HuH-7.5 (cell line): ENCODE measurements at places on chromosomes 1 and 21.

- DNase-seq, result no peak
Measured at GRCh38 chr1:231583376-231583775, 43.2 kb upstream of the DISC1 start.

GRCh38 chr1:245583575-245584330 lies 429.0 kb downstream of the KIF26B start:
- no peak for DNase-seq

DNA sequence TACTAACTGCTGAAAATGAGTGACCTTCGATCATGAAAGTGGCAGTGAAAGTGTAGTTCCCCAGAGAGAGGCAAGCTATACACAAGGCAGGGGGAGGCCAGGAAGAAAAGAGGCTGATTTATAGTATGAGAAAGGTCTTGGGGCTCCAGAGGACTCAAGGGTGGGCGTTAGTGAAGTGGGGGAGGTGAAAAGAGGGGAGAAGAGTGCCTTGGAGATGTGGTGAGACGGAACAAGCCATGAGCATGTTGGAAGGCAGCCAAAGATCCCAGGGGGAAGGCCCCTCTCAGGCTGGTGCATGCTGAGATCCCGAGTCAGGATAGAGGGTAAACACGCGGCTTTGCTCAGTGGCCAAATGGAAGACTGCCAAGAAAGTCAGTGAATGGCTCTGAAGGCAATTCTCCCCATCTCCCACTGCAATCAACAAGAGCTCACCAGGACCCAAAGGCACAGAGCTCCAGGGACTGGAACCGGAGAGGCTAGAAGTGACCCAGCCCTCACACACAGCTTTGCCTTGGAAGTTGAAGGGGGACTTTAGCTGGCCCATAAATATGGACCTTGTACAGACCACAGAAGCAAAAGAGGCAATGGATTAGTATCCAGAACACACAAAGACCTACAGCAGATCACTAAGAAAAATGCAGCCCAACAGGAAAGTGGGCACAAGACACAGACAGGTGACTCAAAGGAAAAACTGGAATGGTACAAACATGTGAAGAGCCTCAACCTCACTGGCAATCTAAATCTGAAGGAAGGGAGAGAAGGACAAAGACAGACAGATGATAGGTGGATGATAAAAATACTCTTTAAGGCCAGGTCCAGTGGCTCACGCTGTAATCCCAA lies 49.6 kb downstream of the HSF2BP start:
- DNase-seq, result peak; percentile 42

DNA sequence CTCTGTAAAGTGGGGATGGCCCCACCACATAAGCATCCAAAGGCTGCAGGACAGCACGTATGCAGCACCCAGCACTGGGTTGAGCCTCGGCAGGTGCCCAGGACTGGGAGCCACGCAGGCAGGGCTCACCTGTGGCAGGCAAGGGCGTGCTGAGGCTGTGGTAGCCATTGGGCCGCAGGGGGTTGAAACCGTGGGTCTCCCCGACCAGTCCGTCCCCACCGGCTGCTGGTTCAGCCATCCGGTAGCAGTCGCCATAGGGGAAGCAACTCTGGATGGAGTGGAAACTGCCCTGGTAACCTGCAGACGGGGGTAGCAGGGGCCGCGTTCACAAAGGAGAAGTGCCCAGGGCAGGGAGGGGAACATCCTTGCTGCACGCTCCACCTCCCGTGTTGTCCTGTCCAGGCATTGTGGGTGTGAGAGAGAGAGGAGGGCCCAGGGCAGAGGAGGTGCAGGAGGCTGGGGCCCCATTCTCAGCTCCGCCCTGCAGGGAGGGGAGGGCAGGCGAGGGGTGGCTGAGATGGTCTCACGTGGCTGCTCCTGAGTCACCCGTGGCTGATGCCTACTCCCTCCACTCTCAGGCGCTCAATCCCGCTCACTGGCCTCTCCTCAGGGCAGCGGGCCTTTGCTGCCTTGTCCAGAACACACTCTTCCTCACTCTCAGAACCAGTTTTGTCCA lies 49.9 kb downstream of the DMRTB1 start:
- no peak for DNase-seq

DNA sequence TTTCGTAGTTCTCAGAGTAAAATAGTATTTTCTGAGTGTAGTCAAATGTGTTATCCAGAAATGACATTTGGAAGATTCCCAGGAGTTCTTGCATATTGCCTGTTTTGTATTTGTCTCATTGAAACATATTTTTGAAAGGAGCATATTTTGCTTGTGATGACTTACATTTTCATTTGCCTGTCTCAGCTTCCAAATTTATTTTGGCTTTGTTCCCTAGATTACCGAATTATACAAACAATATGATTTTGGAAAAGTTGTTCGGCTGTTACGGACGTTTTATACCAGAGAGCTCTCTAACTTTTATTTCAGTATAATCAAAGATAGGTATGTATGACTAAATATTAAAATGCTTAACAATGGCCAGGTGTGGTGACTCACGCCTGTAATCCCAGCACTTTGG lies 46.0 kb downstream of the IARS2 start:
- DNase-seq, result no peak

DNA sequence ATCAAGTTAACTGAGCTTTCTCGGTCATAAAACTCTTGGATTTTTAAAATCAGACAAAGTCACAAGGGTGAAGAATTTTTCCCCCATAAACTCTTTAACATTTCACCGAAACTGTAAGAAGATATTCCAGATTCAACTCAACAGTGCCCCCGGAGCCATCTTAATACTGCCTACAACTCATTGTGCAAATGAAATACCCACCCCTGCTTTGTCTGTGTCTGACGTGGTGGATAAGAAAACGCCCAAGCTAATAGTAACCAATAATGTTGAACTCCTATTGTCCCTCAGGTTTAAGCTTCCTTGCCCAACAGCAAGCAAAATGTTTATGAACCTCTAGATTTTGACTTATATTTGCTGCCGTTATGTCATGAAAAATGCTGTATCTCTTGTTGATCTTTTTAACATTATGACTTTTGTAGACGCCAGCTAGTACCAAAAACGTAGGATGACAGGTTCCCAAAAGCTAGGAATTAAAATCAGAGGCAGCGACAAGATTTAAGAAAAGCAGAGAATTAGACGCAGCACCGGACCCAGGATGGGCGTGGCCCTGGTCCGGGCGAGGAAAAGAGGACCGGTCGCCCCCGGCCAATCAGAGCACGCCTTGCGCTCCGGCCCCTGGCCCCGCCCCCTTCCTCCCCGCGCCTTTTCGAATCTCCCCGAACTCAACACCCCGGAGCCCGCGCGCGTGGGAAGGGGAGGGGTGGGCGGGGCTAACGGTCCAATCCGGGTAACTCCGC lies 1.1 kb downstream of the STMN1 start:
- DNase-seq, result peak; percentile 81

DNA sequence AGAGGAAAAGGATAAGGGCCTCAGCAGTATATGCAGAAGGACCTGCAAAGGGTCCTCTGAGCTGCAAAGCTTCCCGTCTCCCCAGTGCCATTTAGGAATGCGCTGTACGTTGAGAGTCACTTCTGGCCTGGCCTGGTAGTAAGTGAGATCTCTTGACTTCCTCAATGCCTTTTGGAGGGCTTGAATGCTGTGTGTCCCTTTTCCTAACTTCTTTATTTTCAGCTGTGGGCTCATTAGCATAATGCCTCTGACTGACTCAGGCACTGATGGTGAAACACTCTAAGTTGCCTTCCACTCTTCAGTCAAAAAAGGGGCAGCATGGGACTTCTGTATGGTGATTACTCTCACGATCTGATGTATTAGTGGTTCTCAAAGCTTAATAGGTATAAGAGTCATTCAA lies 49.9 kb downstream of the XCL1 start:
- DNase-seq, result no peak

DNA sequence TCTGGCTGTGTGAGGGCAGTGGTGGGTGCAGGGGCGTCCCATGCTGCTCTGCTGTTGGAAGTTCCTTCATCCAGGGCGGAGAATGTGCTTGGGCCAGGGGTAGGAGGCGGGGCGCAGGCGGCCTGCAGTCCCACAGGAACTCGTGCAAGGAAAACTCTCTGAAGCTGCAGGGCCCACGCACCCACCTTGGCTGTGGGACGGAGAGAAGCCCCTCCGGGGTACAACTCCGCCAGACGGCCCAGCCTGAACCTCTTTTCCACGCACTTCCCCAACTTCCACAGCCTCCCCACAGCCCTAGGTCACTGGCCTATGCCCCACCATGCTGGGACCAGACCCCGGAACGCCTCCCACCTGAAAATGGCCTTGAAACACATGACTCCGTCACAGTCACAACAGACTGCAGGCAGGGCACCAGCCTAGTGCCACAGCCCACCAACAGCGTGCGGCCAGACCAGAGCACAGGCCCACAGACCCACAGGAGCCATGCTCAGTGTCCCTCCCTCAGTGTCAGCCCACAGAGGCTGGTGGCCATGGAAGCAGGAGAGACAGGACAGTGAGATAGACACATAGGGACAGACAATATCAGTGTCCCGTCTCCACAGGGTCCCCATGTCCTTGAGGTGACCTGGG lies 47.8 kb downstream of the WNT9A start:
- no peak for DNase-seq

DNA sequence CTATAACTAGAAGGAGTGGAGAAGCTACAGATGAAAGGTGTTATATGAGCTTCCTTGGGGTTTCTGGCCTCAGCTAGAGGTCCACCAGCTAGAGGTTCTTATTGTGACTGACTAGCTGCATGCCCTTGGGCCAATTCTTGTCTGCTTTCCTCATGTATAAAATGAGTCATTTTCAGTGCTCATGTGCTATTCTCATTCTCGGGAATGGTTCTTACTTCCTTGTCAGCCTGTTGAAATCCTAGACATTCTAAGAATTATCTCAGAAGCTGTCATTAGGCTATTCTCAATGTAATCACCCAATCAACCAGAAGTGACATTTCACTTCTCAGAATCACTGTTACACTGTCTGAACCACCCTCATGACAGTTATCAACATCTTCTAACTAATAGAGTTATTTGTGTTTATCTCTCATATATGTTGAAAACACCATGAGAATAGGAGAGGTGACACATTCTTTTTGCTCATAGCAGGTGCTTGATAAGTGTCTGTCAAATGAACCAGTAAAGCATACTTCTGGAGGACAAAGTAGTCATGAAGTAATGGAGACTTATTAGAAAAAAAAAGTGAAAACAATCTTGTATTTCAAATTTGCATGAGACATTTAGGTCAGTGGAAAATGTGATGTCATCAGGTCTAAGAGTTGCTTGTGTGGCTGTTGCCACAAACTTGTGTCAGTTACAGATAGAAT lies 122.8 kb upstream of the IVNS1ABP start:
- no peak for DNase-seq

GRCh38 chr1:21869620-21870121 lies 57.6 kb downstream of the LDLRAD2 start:
- peak; percentile 44 for DNase-seq

GRCh38 chr1:236185687-236186086 lies 43.3 kb downstream of the GPR137B start:
- DNase-seq, result no peak

- DNase-seq, result no peak
Measured at GRCh38 chr1:115182012-115182715, 92.9 kb upstream of the TSPAN2 start.
